ENCODE measurements at places on chromosomes 1 and 21. TPM values are rescaled to one million over a fixed set of nuclear protein-coding genes. Genes with fewer than 3 reads are reported as not detected.

- H3K4me3 ChIP-seq, result no peak overlapping the region
- no peaks in the 10 kb centered on the region for H3K4me1 ChIP-seq
- DNase-seq, result no peak
- H3K27me3 ChIP-seq, result no peaks in the 10 kb centered on the region
- H3K36me3 ChIP-seq, result no peaks in the 10 kb centered on the region
These were observed 77.8 kb downstream of the C4BPA start for GRCh38 chr1:207181847-207182246.

GRCh38 chr21:45863267-45863666 is 118.3 kb upstream of the COL6A1 start:
- no peak overlapping the region for H3K27ac ChIP-seq
- DNase-seq, result no peak
- no peak overlapping the region for H3K4me3 ChIP-seq
- H3K4me1 ChIP-seq, result no peaks in the 10 kb centered on the region
- peaks cover 11% of the 10 kb centered on the region for H3K27me3 ChIP-seq

DNA sequence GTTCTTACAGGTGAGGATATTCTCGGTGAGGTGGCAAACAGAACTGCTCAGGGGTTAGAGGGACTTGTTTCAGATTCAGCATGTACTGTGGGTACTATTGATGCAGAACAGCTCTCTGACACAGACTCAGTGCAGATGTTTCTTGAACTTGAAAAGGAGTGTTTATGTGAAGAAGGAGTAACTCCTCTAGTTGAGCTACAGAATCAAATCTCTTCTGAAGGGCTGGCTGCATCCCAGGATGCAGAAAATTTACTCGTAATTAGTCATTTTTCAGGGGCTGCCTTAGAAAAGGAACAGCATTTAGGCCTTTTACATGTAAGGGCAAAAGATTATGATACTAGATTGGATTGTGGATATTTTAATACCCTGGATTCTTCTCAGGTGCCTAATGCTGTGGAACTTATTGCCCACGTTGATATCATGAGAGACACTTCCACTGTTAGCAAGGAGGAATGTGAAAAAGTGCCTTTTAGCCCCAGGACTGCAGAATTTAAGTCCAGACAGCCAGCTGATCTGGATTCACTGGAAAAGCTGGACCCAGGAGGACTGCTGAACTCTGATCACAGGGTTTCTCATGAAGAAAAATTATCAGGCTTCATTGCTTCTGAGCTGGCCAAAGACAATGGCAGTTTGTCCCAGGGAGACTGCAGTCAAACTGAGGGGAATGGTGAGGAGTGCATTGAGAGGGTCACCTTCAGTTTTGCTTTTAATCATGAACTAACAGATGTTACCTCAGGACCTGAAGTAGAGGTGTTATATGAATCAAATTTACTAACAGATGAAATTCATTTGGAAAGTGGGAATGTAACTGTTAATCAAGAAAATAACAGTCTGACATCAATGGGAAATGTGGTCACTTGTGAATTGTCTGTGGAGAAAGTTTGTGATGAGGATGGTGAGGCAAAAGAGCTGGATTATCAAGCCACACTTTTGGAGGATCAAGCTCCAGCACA is 79.6 kb upstream of the BMP8A start:
- peak overlapping the region; percentile 79 for H3K4me3 ChIP-seq
- H3K4me1 ChIP-seq, result peaks cover 88% of the 10 kb centered on the region
- peak overlapping the region; percentile 93 for H3K27ac ChIP-seq
- DNase-seq, result no peak
- peaks cover 7% of the 10 kb centered on the region for H3K36me3 ChIP-seq
- no peaks in the 10 kb centered on the region for H3K27me3 ChIP-seq

GRCh38 chr1:24856787-24857506 is 73.1 kb downstream of the RUNX3 start:
- no peaks in the 10 kb centered on the region for H3K4me1 ChIP-seq
- no peaks in the 10 kb centered on the region for H3K36me3 ChIP-seq
- DNase-seq, result peak; percentile 81
- H3K27me3 ChIP-seq, result no peaks in the 10 kb centered on the region

- no peak overlapping the region for H3K4me3 ChIP-seq
- peak overlapping the region; percentile 61 for H3K27ac ChIP-seq
- no peak for DNase-seq
- no peaks in the 10 kb centered on the region for H3K36me3 ChIP-seq
These were observed 57.8 kb upstream of the ERRFI1 start for GRCh38 chr1:8083739-8084484.

DNA sequence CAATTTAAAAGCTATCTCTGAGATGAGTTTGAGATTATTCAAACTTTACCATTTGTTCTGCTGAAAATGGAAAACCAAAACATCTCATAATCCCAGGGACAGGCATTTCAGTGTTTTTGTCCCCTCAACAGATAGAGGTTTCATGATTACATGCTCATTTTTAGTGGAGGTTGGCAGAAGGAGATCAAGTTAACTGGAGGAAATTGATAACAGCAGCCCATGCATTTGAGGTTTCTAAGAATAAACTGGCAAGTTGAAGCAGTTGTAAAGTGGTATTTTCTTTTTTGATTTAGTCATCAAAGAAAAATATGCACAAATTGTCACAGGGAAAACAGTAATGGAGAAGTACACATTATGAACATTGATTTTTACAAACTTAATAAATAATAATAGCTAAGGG is 205.8 kb downstream of the PLA2G4A start:
- no peak for DNase-seq
- no peak overlapping the region for H3K27ac ChIP-seq
- no peak overlapping the region for H3K4me3 ChIP-seq

- no peaks in the 10 kb centered on the region for H3K36me3 ChIP-seq
- H3K4me1 ChIP-seq, result peaks cover 34% of the 10 kb centered on the region
- DNase-seq, result no peak
- H3K27me3 ChIP-seq, result no peaks in the 10 kb centered on the region
- H3K27ac ChIP-seq, result peak overlapping the region; percentile 34
These were observed 30.2 kb upstream of the C1orf105 start for GRCh38 chr1:172390301-172390682.

GRCh38 chr1:106746448-106747085 is 309.9 kb upstream of the PRMT6 start:
- H3K4me3 ChIP-seq, result no peak overlapping the region
- no peaks in the 10 kb centered on the region for H3K36me3 ChIP-seq
- H3K27me3 ChIP-seq, result no peaks in the 10 kb centered on the region
- no peak overlapping the region for H3K27ac ChIP-seq

DNA sequence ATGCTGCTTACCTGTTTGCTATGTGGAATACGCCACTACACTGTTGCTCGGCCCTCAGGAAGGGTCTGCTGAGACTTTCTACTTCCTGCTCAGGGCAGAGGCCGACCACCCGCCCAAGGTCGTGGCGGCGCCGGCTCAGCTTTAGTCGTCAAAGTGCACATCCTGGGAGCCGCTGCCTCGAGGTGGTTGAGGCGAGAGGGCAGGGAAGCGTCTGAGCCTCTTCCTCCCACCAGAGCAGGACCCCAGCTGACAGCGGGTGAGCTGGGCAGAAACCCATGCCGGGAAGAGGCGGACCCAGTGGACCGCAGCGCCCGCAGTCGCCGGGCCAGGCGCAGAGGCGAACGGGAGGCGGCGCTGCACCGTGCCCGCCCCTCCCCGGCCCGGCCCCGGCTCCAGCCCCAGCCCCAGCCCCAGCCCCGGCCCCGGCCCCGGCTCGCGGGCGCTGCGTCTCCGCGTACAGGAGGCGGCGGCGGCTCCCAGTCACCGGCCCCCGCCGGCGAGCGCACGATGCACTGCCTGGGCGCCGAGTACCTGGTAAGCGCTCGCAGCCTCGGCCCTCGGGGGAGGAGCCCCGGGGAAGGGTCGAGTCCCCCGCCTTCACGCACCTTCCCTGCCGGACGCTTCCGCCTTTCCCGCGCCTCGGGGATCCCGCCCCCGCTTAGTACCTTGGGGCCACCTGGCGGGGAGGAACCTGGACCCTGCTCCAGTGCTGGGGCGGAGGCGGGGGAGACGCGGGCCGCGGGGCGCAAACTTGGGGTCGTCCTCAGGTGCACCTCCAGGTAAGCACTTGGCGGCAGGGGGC is at the start of gene SLC44A3:
Gene SLC44A3 (plus strand): TSS at position 413 of the 802 bp plus-strand sequence. CDS start 95 bp downstream, at position 508.
- no peaks in the 10 kb centered on the region for H3K36me3 ChIP-seq
- no peak within 1 kb of the TSS for H3K27ac ChIP-seq
- DNase-seq, result no peak
- H3K4me1 ChIP-seq, result peaks cover 14% of the 10 kb centered on the region
- H3K27me3 ChIP-seq, result no peaks in the 10 kb centered on the region

- no peak for DNase-seq
- no peaks in the 10 kb centered on the region for H3K36me3 ChIP-seq
- no peak overlapping the region for H3K4me3 ChIP-seq
These were observed 114.1 kb downstream of the UCK2 start for GRCh38 chr1:165941531-165941930.

DNA sequence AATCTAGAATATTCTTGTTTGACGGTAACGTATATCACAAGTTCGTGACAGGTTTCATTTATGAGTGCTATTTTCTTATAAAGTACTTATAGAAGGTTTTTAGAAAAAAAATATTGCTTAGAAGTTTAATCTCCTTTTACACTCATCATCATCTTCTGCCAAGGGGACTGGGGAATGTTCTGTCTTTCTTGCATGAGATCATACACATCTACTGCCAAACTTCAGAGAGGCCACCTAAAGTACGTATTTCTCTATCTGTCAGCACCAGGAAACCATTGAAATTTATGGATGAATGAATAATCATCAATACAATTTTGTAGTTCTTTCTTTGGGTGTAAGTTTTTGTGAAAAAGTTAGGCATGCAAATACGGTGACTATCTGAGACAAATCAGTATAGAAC is 245.8 kb downstream of the SPATA17 start:
- DNase-seq, result no peak
- H3K27ac ChIP-seq, result no peak overlapping the region
- H3K36me3 ChIP-seq, result no peaks in the 10 kb centered on the region
- no peaks in the 10 kb centered on the region for H3K27me3 ChIP-seq
- H3K4me1 ChIP-seq, result no peaks in the 10 kb centered on the region

- no peaks in the 10 kb centered on the region for H3K36me3 ChIP-seq
- H3K4me1 ChIP-seq, result peaks cover 30% of the 10 kb centered on the region
- DNase-seq, result no peak
- no peak overlapping the region for H3K4me3 ChIP-seq
- H3K27me3 ChIP-seq, result peaks cover 41% of the 10 kb centered on the region
These were observed 3.0 kb upstream of the SYT6 start for GRCh38 chr1:114156538-114157274.

DNA sequence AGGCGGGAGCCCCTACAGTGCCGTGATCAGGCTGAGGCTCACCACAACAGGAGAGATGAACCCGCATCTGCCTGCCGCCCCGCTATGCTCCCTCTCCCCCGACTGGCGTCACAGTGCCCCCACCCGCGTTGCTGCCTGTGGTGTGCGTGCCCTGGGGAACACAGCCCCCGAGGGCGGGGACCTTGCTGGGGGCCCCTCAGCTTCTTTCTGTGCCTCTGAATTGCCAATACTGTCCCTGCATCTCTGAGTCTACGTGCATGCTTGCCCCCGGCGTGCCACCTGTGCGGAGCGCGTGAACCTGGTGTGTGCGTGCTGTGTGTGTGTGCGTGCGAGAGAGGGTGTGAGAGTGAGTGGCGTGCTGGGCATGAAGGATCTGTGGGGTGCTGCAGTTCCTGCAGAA is 10.3 kb downstream of the PARS2 start:
- no peaks in the 10 kb centered on the region for H3K27me3 ChIP-seq
- H3K4me1 ChIP-seq, result no peaks in the 10 kb centered on the region
- H3K27ac ChIP-seq, result no peak overlapping the region
- no peak for DNase-seq
- H3K4me3 ChIP-seq, result no peak overlapping the region
- peaks cover 26% of the 10 kb centered on the region for H3K36me3 ChIP-seq

GRCh38 chr1:23402286-23403037 is 22.1 kb downstream of the TCEA3 start:
- peak overlapping the region; percentile 69 for H3K27ac ChIP-seq
- DNase-seq, result no peak
- no peaks in the 10 kb centered on the region for H3K36me3 ChIP-seq
- H3K4me3 ChIP-seq, result no peak overlapping the region

DNA sequence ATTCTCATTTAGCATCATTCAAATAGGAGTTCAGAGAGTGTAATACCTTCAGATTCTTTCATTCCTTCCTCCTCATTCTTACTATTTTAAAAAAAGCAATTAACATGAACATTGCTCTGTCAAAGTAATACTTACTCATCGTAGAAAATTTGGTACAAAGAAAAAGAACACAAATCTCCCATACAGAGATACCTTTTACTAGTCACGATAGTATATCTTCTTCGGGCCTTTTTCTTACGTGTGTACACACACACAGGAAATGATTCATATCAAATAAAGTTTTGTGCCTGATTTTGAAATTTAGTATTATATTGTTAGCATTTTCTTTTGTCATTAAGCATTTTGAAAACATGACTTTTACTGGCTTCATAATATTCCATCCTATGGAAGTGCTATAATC is 52.9 kb downstream of the NCF2 start:
- no peaks in the 10 kb centered on the region for H3K27me3 ChIP-seq
- no peaks in the 10 kb centered on the region for H3K4me1 ChIP-seq
- no peak overlapping the region for H3K4me3 ChIP-seq
- peaks cover 78% of the 10 kb centered on the region for H3K36me3 ChIP-seq
- no peak overlapping the region for H3K27ac ChIP-seq

GRCh38 chr1:180150982-180151381 is 3.7 kb upstream of the QSOX1 start:
- peaks cover 17% of the 10 kb centered on the region for H3K4me1 ChIP-seq
- H3K36me3 ChIP-seq, result no peaks in the 10 kb centered on the region
- no peak overlapping the region for H3K27ac ChIP-seq
- H3K27me3 ChIP-seq, result peaks cover 5% of the 10 kb centered on the region

GBP5 gene
- 0.42 TPM for total RNA-seq

CD160 gene
- total RNA-seq, result not detected

FAM72B gene
- total RNA-seq, result not detected

CHTOP gene
- 39.5 TPM for total RNA-seq

GBP6 gene
- not detected for total RNA-seq

ANKRD65 gene
- total RNA-seq, result 19.2 TPM

KCNJ15 gene
- 1.6 TPM for total RNA-seq

HPCA gene
- not detected for total RNA-seq

KRTAP21-2 gene
- total RNA-seq, result not detected

AP4B1 gene
- total RNA-seq, result 6.0 TPM

MATN1 gene
- not detected for total RNA-seq

All from esophagus muscularis mucosa (tissue), 4 donors.